ENCODE measurements at places on chromosomes 2 and 18.
A peak's percentile ranks its signal among the peaks of the same experiment; 100 is the strongest.

- no peak for DNase-seq
Observed at GRCh38 chr2:108949316-108950239, 39.4 kb downstream of the EDAR start.

- no peak for DNase-seq
Observed at GRCh38 chr18:63317556-63317946, 2.0 kb downstream of the BCL2 start.

DNA sequence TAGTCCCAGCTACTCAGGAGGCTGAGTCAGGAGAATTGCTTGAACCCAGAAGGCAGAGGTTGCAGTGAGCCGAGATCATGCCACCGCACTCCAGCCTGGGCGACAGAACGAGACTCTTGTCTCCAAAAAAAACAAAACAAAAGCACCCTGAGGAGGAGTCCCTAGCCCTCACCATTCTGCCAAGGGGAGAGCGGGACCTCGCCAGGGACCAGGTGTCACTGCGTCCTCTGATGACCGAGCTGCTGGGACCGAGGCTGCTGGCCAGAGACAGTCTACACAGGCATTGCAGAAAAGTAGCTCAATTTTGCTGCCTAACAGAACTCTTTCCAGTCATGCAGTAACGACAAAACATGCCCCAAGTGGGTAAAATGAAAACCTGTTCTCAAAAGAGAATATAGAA, 18.4 kb downstream of the NCK2 start:
- no peak for DNase-seq

DNA sequence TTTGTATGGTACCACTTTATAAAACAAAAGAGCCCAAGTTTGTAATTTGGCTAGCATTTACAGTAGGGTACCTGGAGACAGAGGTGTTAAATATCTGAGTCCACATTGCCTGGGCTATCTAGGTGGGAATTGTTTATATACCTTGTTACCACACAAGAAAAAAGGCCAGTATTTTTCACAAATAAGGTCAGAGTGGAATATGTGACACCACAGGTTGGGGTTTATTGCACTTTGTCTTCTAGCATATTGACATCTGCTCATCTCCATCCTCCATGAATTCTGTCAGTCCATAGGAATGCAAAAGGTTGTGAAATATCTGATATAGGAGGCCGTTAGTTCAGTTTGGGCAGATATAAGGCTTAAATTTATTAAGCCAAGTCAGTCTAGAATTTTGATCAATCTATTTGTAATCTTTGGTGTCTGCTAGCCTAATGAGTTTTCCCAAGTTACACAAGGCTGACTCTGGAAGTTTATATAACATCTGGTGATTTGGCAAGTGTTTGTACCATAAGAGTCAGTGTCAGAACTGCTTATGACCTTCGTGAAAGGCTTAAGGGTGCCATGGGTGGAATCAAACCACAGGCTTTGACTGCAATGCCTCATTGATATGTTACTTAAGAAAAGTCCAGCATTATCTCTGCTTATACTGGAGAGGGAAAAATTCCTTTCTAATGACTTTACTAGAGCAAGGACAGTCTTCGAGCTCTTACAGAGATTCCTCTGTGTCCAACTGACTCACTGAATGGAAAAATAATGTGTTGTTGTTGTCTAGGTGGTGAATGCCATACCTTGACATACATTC, 11.3 kb upstream of the DPP4 start:
- no peak for DNase-seq

- no peak for DNase-seq
Observed at GRCh38 chr2:140551287-140551686, 1579.5 kb downstream of the LRP1B start.

GRCh38 chr2:111634050-111634794, 249.8 kb downstream of the ANAPC1 start:
- no peak for DNase-seq

DNA sequence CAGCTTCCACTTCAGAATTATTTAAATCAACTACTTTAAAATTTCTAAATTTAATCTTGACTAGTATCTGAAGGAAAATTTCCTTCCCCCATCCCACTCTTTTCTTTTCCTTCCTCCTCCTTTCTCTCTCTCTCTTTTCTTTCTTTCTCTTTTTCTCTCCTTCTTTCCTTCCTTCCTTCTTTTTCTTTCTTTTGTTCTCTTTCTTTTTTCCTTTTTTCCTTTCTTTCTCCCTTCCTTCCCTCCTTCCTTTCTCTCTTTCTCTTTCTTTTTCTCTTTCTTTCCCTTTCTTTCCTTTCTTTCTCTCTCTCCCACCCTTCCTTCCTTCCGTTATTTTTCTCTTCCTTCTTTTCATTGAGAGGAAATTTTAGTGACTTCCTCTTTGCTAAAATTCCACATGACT, 132.0 kb upstream of the CDH19 start:
- DNase-seq = no peak

DNA sequence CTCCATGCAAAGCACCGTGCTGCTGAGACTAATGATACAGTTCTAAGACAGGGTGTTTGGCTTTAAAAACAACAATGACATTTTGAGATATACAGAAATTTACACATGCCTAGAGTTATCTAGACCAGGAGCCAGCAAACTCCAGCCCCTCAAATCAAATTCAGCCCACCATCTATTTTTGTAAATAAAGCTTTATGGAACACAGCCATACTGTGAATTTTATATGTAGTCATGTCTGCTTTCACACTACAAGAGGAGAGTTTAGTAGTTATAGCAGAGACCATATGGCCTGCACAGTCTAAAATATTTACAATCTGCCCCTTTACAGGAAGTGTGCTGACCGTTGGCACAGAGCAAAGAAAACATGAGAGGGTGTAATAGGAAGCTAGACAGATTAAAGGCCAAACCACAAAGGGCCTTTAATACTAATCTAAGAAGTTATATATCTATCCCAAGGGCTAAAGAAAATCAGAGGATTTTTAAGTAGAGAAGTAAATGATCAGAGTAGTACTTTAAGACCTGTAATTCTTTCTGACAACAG, 39.4 kb downstream of the NBAS start:
- DNase-seq = no peak

DNA sequence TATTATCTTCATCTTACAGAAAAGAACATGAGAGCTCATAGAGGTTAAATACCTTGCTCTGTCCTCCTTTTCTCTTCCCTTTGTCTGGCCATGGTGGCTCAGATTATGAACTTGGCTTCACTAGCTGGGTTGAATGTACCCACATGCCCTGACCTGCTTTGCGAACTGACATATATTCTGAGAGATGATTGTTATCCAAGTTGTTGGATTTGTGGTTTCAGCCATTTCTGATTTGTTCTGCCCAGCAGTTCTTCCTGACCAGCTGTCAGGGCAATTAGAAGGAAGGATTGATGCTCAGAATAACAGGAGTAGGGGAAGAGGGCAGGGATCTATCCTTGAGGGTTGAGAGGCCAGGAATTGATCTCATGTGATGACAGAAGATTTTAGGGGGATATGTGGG, 236.8 kb upstream of the FAM98A start:
- DNase-seq = no peak

DNA sequence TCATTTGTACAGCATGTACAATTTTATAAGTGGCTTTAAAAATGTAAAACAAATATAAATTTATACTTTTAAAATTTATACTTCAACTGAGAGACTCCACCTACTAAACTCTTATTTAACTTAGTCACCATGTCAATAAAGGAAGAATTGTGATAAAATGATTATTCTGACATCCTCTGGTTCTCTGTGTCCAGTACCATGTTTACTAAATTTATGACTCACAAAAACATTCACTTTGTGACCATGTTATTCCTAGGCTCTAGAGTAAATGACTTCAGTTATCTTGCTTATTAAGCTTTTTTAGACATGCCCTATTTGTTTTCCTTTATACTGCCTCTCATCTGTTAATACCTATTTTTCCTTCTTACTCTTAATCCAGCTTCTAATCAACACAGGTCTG, 959.6 kb upstream of the SLC39A10 start:
- DNase-seq = no peak

DNA sequence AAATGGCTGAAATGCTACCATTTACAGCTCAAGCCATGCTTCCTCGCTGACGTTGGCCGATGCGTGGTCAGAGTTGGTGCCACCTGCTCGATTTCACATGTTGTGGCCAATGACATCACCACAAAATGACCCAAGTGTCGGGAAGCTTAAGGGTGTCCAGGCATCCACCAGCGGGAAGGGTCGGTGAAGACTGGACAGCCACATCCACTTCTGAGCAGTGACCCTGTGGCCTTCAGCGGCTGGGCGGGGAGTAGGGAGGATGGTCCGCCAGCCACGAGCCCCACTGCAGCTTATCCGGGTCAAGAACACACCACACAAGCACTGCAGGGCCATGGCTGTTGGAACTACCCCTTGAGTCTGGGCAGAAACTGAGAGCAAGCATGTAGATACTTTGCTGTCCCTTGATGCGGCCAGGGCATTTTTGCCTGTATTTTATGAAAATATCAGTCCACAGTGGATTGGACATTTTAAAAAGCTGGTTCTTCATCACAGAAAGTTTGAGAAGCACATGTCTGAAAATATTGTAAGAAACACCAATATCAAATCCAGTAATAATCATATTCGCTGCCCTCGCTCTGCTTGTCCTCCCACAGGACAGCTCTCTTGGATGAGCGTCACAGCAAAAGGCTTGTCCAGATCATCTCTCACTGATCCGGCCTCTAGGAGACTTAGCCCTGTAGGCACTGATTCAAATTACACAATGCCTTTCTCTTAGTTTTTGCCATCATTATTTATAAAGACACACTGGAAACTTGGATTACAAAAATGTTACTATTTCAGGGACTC, 174.0 kb downstream of the TWIST2 start:
- no peak for DNase-seq

GRCh38 chr2:46344706-46345105, 47.5 kb downstream of the EPAS1 start:
- DNase-seq = no peak

- no peak for DNase-seq
Observed at GRCh38 chr2:48738806-48739205, 16.7 kb downstream of the LHCGR start.

GRCh38 chr18:73693091-73693490, 454.5 kb downstream of the FBXO15 start:
- DNase-seq = no peak

DNA sequence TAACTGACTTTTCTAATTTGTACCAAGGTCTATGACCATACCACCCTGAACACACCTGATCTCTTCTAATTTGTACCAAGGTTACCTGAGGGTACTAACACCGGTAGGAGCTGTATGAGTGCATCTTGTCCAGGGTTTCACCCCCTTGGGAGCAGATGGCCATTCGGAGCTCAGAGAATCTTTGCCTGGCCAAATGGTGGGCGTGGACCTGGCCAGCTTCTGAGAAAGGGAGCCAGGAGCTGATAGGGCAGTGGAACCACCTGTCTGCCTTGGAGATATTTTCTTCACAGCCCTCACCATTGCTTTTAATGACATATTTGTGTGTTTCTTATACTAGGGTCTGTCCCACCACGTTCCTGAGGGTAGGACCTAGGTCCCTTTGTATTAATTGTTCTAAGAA, 188.9 kb downstream of the LDLRAD4 start:
- no peak for DNase-seq

DNA sequence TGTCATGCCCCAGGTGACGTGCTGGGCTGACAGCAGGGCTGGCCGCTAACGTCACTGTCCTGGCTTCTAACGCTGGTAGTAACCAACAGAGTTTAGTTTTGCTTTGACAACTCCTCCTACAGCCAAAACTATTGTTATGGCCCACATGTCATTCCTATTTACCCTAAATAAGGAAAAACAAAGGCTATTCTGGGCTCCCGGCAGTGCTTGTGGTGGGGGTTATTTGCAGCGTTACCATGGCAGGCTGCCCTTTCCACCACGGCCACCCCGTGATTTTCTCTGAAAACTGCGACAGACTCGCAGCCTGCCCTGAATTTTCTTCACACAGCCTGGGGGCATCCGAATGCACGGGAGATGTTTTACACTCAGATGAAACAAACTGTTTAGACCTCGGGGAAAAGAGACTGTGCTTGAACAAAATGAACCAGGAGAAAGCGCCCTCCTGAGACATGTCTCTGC, 115.2 kb downstream of the FAM210A start:
- peak; percentile 41 for DNase-seq

Measured in left colon (tissue), 2 donors.